Substantia nigra (tissue), 51 donors: ENCODE measurements at places on chromosomes 5 and 9.

- no peak for DNase-seq
These were observed 15.7 kb downstream of the SCGB3A1 start for GRCh38 chr5:180575571-180575970.

DNA sequence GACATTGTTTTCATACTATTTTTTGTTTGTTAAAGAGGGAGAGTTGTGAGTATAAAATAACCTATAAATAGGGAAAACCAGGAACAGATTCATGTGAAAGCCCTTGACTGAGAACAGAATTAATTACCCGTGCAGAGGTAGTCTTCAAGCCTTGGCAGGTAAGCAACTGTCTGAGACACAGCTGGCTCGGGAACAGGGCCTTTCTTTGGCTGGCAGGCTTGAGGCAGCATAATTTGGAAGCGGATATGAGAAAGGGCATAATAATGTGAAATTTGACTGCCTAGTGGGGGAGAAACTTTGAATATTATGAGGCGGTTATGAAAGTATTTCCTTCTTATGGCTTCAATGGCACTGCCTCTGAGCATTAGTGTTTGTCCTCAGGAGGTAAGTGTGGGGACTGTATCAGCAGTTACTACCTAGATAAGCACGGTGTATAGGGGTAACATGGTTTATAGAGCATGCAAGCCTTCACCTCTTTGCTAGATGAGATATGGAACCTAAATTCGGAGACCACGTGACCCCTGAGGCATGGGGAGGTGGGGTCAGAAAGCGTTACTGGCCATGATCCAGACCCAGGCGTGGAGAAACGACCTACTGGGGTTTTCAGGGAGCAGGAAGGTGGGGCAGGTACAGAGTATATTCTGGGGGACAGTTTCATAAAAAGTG lies 210.2 kb upstream of the GAS1 start:
- DNase-seq: no peak

- no peak for DNase-seq
These were observed 223.4 kb upstream of the PRR16 start for GRCh38 chr5:120240706-120241105.

- DNase-seq: no peak
These were observed 168.1 kb downstream of the EFNA5 start for GRCh38 chr5:107502676-107503060.

DNA sequence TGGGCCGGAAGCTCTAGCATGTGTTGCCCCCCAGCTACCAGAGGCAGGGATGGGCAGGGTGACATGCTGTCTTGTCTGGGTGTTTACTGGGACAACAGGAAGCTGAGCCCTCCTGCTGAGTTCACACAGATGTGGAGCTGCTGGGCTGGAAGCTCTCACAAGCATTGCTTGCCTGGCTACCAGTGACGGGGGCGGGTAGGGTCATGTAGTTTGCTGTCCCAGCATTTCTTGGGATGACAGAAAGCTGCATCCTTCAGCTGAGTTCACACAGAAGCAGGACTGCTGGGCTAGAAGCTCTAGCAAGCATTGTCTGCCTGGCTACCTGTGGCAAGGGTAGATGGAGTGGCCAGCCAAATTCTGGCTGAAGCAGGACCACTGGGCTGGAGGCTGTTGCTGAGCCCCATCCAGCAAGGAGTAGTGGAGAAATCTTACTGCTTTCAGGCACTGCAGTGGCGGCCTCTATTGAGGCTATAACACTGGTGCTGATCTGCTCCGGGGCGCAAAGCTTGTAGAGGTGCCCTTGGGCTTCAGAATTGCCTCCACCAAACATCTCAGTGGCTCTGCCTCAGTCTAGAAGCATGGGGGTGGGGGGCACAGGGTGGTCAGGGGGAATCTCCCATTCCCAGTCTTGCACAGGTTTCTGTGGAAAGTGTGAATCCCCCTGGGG lies 25.1 kb downstream of the POLK start:
- DNase-seq: no peak

DNA sequence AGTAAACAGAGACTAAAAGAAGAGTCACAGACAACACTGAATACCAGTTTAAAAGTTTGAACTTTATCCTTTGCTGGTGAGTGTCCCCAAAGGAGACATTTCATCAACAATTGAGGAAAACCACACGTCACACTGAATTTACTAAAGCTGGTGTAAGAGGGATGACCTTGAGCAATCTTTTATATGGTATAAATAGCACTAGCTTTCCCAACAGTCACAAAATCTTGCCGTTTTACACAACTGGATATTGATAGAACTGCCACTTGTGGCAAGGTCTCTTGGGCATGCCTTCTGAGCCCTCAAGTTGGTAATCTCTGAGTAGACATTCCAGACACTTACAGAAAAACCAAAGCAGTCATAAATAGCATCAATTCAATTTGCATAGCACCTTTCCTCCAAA lies 311.5 kb upstream of the TARS1 start:
- DNase-seq: no peak

GRCh38 chr5:169190849-169191248 lies 110.1 kb downstream of the SLIT3 start:
- DNase-seq: no peak

DNA sequence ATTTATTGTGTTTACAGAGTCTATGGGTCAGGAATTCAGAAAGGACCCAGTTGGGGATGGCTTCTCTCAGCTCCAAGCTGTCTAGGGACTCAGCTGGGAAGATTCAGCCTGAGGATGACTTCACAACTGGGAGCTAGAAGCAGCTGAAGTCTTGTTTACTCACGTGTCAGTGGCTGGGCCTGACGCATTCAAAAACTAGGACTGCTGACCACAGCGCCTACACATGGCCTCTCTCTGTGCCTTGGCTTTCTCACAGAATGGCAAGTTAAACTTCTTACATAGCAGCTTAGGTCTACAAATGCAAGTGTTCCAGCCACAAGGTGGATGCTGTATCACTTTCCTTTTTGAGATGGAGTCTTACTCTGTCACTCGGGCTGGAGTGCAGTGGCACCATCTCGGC lies 16.3 kb upstream of the PPP2CA start:
- DNase-seq: no peak

DNA sequence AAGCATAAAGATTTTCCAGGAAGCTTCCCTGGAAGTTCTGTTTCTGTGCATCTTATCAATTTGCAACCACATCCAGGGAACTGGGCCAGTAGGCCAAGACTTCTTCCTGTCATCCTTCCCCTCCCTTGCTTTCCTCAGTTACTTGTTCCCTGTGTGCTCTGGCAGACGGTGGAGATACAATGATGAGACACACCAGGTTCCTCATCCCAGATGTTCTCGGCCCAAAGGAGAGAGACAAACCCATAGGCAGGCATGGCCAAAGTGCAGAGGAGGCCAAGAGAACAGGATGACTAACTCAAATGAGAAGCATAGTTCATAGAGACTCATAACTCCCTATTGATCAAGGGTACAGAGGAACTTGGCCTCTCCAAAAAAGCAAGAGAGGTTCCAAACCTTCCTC lies 652.6 kb downstream of the CCDC171 start:
- no peak for DNase-seq

DNA sequence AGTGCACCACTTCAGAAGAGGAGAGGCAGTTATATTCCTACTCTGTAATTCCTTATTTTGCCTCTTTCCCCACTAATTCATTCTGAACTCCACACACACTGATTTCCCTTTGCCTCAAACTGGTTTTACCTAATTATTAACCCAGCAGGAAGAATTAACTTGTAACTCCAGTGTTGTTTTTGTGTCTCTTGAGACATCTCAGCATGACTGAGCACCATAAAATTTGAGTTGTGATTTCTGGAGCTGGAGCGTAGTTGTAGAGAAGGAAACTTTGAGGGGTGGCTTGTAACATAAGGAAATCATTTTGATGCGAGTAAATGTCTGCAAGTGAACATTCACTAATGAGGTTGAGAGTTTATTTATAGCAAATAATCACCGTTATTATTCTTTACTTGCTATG lies 265.2 kb downstream of the TMEM38B start:
- no peak for DNase-seq

DNA sequence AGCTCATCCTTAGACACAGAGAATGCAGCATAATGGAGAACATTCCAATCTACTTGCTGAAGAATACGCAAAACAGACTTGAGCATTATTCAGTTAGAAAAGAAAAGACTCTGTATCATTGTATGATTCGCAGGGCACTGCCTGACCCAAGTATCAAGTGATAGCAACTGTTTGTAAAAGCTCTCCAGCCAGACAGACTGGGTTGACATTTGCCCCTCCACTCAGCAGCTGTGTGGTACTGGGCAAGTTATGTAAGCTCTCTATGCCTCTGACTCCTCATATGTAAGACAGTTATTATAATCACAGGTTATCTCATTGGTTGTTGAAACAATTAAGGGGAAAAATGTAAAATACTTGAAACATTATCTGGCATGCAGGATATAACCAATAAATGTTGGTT lies 505.0 kb downstream of the ELAVL2 start:
- no peak for DNase-seq

DNA sequence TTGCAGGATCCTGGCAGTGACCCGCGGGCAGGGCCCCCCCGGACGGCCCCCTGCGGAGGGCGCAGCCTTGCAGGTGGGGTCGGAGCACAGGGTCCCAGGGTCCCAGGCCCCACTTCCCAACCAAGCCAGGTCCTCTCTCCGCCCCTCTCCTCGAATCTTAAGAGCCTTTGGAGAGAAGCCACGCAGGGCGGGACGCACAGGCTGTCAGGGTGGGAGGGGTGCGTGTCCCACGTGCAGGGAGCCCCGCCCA lies 18.4 kb upstream of the EGFL7 start:
- DNase-seq: peak; percentile 20

- DNase-seq: peak; percentile 84
These were observed 54.3 kb downstream of the PTCH1 start for GRCh38 chr9:95462249-95463147.

- DNase-seq: no peak
These were observed 94.5 kb upstream of the SPATA31D4 start for GRCh38 chr9:81833563-81834345.

DNA sequence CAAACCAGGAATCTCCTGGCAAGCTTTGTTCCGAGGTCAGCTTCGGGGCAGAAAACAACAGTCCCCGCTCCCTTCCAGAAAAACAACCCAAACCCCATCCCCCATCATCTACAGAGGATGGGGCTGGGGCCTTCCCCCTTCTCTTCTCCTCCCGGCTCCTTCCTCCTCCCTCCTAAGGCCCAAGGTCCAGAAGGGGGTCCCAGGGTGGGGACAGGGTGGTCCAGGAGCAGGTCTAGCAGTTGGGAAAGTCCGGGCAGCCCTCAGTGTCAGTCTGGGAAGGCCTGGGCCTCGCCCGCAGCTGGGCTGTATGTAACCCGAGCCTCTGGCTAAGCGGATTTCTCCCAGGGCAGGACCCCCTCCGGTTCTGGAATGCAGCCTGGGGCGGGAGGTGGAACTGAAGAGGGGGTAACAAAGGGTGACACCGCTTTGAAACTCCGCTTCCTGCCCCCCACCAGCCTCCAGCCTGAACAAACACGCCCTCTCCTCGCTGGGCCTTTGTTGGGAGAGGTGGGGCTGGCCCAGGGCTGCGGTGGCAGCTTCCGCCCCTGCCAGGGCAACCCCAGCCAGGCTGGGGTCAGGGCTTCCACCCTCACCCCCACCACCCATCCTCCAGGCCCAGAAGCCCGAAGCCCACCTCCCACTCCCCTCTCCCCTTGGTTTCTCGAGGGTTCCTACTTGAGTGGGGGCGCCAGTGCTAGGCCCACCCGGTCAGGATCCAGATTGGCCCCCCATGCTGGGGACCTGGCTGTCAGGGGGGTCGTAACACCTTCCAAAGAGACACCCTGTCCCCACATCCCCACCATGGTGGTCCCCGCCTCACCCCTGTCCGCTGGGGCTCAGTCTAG lies 63.5 kb downstream of the C9orf50 start:
- no peak for DNase-seq

DNA sequence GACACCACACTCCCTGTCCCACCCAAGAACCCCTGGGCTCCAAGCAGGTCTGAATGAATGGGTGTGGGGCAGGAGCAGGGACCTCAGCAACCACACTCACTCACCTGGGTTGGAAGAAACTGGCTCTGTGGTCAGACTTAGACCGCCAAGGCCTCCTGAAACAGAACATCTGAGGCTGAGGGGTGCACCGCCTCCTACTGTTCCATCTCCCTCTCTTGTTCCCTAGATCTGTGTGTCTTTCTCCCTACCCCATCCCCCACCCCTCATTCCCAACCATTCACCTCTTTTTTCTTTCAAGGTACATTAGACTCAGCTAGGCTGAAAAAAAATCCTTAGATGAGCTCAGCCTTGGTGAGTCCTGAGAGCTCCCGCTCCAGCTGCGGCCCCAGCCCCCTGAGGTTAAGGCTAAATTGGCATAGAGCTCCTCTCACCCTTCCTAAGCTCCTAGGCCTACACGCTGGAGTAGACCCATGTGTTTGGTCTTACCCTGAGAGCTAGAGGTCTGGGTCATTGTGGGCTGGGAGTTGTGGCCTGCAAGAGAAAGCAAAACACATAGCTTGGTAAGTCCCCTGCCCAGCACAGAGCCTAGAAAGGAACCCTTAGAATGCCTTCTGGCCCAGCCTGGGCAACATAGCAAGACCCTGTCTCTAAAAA lies 4.8 kb downstream of the ECSCR start:
- no peak for DNase-seq

DNA sequence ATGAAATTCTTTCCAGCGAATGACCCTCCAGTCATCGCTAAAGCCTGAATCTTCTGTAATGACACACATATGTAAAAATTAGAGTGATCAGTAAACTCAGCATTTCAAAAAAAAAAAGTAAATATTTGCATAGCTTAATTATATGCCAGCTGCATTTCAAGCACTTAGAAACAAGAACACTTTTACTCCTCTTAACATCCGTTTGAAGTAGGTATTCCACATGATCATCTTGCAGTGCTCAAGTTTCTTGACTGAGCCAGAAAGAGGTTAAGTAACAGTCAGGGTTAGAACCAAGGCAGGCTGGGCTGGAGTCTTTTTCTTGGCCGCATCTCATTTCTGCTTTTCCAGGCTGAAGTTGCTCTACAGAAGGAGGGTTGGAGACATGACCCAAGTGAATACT lies 27.6 kb downstream of the EGFLAM start:
- no peak for DNase-seq
